ENCODE measurements at places on chromosomes 7 and 10.

- no peak for DNase-seq
These were observed 141.7 kb upstream of the COL1A2 start for GRCh38 chr7:94252971-94253370.

DNA sequence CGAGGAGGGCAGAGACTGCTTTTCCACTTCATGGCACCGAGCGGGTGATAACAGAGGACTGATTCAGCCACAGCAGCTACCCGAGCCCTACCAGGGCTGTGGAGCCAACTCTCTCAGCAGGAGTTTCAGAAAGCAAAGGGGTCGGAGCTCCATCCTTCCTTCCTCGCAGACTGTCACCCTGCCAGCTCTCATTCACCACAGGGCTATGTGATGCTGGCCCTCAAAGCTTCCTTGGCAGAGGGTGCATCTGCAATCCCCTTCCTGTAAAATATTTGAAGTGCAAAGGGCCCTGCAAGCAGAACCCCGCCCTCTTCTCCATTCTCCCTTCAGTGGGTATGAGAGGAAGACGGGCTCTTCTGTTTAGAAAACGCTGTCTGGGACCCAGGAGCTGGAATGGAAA is 105.3 kb upstream of the LYZL2 start:
- no peak for DNase-seq

DNA sequence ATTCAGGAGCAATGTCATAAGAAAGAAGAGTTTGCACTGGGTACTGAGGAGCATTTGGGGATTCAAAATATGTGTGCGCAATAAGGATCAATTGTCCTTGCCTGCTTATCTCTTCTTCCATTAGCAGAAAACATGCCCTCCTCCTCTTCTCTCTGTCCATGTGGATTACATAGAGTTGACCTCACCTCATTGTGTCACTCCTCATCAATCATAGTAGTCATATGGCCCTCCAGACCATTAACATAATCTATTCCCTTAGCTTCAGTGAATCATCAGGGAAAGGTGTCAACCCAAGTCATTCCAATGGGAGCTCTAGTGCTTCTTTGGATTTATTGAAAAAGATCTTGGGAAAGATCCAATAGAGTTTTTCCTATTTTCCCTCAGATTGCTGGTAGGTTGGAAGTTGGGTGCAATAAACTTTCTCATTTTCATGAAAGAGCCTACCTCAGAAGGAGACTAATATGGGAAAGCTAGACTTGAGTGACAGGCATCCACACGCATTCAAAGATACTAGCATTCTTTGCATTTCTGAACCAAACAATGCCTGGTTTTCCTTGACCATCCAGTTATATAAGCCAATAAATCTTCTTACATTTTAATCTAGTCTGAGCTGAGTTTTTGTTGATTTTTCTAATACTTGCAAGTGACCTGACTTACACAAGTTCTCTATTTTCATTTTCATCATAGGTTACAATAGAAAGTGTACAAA is 71.5 kb upstream of the FAM13C start:
- DNase-seq = no peak

DNA sequence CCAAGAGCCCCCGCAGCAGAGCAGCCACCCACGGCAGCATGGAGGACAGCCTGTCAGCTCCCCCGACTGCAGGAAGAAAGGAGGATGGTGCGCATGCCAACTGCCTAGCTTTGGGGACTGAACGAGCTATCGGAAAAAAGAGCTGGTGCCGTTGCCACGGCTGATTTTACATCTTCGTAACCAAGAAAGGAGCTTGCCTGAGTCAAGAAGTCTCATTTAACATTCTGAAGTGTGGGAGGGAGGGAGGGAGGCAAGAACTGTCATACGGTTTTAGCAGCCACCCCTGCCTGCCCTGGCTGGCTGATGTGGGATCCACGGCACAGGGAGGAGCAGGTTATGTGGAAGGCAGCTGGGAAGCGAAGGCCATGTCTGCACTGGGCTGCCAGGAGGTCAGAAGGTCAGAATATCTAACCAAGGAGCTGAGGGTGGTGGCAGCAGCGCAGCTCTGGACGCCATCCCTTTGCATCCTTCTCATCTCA is 74.7 kb upstream of the CAMK2B start:
- no peak for DNase-seq

- DNase-seq = no peak
These were observed 669.5 kb upstream of the GHITM start for GRCh38 chr10:83469728-83470331.

DNA sequence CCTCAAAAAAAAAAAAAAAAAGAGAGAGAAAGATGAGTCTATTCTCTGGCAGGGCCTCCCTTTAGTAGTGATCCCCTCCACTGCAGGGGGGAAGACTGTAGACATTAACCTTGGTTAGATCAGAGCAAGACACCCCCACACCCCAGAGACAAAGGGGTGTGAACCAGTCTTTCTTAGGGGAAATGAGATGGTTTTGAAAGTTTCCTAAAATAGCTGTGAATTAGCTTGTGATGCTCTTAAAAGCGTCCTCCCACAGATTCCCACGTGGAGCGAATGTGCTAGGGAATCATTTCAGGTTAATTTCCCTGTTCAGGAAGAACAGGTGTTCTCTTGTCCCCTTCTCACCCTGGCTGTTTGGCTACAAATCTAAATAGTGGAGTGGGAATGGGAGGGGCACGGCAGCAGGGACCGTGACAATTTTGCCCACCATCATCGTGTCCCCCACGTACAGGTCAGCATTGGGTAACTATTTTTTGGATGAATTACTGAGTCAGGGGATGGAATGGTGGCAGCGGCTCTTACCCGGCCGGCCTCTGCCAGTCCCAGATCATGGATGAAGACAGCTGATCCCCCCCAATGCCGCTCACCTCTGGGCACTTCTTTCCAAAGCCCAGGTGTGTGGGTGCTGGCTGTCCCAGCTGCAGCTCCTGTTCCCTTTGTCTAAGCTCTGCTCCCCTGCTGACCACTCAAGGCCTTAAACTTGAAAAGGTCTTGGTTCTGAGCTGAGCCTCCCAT is 152.9 kb downstream of the CCDC3 start:
- no peak for DNase-seq

Data from CD4-positive, alpha-beta T cell treated with Interleukin-1 beta for 1 hour (primary cell).